ENCODE measurements at places on chromosomes 3 and 15. TPM values are rescaled to one million over a fixed set of nuclear protein-coding genes. Genes with fewer than 3 reads are reported as not detected.
A peak's percentile ranks its signal among the peaks of the same experiment; 100 is the strongest.

DNA sequence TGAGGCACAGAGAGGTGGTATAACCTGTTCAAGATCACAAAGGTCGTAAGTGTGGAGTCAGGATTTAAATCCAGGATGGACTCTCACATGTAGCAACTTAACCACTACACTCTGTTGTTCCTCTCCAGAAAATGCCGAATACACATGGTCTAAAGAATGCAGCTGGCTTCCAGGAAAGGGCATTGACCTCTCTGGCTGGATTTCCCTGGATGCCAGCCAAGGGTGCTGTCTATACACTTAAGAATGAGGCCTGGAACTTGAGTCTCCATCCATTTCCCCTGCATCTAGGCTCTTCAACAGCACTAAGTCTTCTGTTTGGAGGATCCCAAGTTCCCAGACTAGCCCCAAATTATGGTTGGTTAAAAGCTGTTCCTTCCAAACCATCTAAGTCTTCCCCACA is 60.5 kb downstream of the CERS3 start:
- DNase-seq: no peak
- H3K27ac ChIP-seq: no peak overlapping the region
- no peak overlapping the region for H3K4me3 ChIP-seq
- H3K36me3 ChIP-seq: no peaks in the 10 kb centered on the region
- H3K27me3 ChIP-seq: no peaks in the 10 kb centered on the region
- H3K4me1 ChIP-seq: peaks cover 13% of the 10 kb centered on the region

The NAALADL2 gene
- total RNA-seq: 4.3 TPM

DNA sequence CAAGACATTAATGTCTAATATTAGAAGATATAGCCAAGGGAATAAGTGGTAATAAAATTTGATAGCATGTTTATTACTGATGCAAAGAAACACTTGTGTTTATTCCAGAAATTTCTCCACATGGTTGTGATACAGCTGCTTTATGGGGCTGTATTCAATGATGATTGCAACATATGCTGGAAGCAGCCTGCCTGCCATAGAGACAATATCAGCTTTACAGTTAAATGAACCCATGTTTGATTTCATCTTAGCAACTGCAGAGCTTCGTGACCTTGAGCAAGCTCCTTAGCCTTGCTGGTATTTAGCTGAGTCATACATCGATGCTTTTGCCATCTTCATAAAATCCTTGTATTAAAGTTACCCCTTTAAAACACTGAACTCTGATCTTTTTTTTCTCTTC is 168.1 kb upstream of the STAC start:
- no peak overlapping the region for H3K27ac ChIP-seq
- peaks cover 3% of the 10 kb centered on the region for H3K27me3 ChIP-seq
- H3K36me3 ChIP-seq: no peaks in the 10 kb centered on the region
- no peak overlapping the region for H3K4me3 ChIP-seq

The ANKRD63 gene
- total RNA-seq: not detected

DNA sequence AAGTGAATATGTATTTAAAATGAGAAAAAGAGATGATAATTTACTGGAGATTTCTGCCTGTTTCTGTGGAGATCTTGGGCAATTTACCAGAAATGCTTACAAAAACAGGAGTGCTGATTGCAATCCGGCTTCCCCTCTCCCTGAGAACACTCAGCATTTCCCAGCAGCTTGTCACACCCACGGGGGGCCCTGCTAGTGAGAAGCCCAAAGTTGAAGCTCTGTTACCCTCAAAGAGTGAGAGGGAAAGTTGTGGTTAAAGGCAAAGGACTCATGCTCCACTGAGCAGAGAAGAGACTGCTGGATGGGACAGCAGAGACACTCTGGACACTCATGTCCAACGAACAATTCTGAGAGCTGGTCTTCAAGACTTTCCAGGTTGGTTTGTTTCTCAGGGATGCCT is 2.9 kb downstream of the MCTP2 start:
- peaks cover 51% of the 10 kb centered on the region for H3K27me3 ChIP-seq
- H3K36me3 ChIP-seq: no peaks in the 10 kb centered on the region
- no peak overlapping the region for H3K27ac ChIP-seq

DNA sequence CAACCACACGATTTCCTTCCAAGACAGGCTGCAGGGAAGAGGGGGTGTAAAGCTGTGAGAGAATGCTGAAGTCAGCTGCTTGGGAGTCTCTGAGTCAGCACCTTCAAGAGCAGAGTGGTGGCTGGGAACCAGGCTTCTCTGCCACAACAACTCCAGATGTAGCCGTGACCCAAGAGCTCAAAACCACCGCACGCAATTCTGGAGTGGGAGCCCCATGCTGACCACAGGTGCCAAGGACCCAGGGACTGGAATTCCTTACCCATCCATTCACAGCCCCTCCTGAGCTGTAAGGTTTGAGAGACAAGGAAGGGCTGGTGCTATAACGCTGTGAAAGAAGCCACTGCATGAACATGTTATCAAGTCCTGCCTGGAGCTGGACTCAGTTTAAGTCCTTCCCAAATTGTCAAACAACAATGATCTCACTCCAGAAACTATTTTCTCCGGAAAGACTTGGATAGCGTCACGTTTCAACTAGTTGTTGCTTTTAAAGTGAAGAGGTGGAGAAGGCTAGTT is 61.4 kb downstream of the UMPS start:
- DNase-seq: no peak
- H3K27me3 ChIP-seq: no peaks in the 10 kb centered on the region
- peak overlapping the region; percentile 47 for H3K27ac ChIP-seq
- peaks cover 9% of the 10 kb centered on the region for H3K4me1 ChIP-seq

- H3K4me3 ChIP-seq: no peak overlapping the region
- peaks cover 16% of the 10 kb centered on the region for H3K4me1 ChIP-seq
- peaks cover 2% of the 10 kb centered on the region for H3K27me3 ChIP-seq
- H3K36me3 ChIP-seq: no peaks in the 10 kb centered on the region
- DNase-seq: no peak
Measured at GRCh38 chr15:69509131-69509530, 56.5 kb downstream of the RPLP1 start.

Data from neural crest cell (in vitro differentiated cells).